ENCODE measurements at places on chromosomes 12 and 14. TPM values are rescaled to one million over a fixed set of nuclear protein-coding genes. Genes with fewer than 3 reads are reported as not detected.

CCDC38 gene
- total RNA-seq, result not detected

CCDC91 gene
- 13.9 TPM for total RNA-seq

SLC2A13 gene
- 6.3 TPM for total RNA-seq

ARMH4 gene
- 36.2 TPM for total RNA-seq

DLGAP5 gene
- 91.9 TPM for total RNA-seq

KCNMB4 gene
- total RNA-seq, result 6.1 TPM

HPD gene
- 0.21 TPM for total RNA-seq

KRT8 gene
- 8.3 TPM for total RNA-seq

HVCN1 gene
- 3.8 TPM for total RNA-seq

TMEM132D gene
- 0.19 TPM for total RNA-seq

TSPAN9 gene
- total RNA-seq, result 22.8 TPM

TRHDE gene
- 0.66 TPM for total RNA-seq
